ENCODE measurements at places on chromosomes 7 and 10. TPM values are rescaled to one million over a fixed set of nuclear protein-coding genes. Genes with fewer than 3 reads are reported as not detected.

- H3K27me3 ChIP-seq, result no peaks in the 10 kb centered on the region
- DNase-seq, result peak; percentile 53
- H3K4me1 ChIP-seq, result peaks cover 10% of the 10 kb centered on the region
Measured at GRCh38 chr10:14838582-14839304, 637 bp downstream of the HSPA14 start.

DNA sequence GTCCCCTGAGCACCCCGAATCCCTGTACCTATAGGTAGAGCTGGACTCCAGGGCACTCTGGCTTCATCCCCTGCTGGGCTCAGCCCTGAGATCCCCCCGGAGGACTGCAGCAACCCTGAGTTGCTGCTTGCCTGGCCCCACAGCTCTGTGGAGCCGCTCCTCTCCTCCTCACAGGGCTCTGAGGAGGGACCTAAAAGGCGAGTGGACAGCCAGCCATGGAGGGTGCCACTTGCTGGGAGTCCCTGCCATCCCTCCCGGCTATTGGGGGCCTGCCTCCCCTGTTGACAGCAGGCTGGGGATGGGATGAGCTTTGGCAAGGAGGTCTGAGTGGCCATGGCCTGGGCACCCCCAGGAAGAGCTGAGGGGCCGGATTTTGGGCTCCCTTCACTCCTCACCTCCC is 28.0 kb upstream of the RASGEF1A start:
- H3K36me3 ChIP-seq, result no peaks in the 10 kb centered on the region
- H3K4me3 ChIP-seq, result no peak overlapping the region
- no peaks in the 10 kb centered on the region for H3K27me3 ChIP-seq
- no peak for DNase-seq
- peaks cover 5% of the 10 kb centered on the region for H3K4me1 ChIP-seq

- no peaks in the 10 kb centered on the region for H3K36me3 ChIP-seq
- H3K4me3 ChIP-seq, result no peak overlapping the region
- H3K4me1 ChIP-seq, result no peaks in the 10 kb centered on the region
- no peak overlapping the region for H3K27ac ChIP-seq
- no peaks in the 10 kb centered on the region for H3K27me3 ChIP-seq
Measured at GRCh38 chr10:58782876-58783851, 270.5 kb downstream of the BICC1 start.

- no peaks in the 10 kb centered on the region for H3K4me1 ChIP-seq
- H3K4me3 ChIP-seq, result no peak overlapping the region
Measured at GRCh38 chr10:55369670-55370420, 568.8 kb upstream of the PCDH15 start.

GRCh38 chr7:148264933-148265557 is 325.5 kb upstream of the C7orf33 start:
- H3K4me1 ChIP-seq, result no peaks in the 10 kb centered on the region
- no peaks in the 10 kb centered on the region for H3K36me3 ChIP-seq
- DNase-seq, result no peak
- H3K27ac ChIP-seq, result no peak overlapping the region
- no peaks in the 10 kb centered on the region for H3K27me3 ChIP-seq

- H3K4me1 ChIP-seq, result no peaks in the 10 kb centered on the region
- DNase-seq, result no peak
- H3K4me3 ChIP-seq, result no peak overlapping the region
- H3K27me3 ChIP-seq, result no peaks in the 10 kb centered on the region
- no peaks in the 10 kb centered on the region for H3K36me3 ChIP-seq
- no peak overlapping the region for H3K27ac ChIP-seq
Measured at GRCh38 chr7:36784991-36785940, 61.0 kb upstream of the AOAH start.

DNA sequence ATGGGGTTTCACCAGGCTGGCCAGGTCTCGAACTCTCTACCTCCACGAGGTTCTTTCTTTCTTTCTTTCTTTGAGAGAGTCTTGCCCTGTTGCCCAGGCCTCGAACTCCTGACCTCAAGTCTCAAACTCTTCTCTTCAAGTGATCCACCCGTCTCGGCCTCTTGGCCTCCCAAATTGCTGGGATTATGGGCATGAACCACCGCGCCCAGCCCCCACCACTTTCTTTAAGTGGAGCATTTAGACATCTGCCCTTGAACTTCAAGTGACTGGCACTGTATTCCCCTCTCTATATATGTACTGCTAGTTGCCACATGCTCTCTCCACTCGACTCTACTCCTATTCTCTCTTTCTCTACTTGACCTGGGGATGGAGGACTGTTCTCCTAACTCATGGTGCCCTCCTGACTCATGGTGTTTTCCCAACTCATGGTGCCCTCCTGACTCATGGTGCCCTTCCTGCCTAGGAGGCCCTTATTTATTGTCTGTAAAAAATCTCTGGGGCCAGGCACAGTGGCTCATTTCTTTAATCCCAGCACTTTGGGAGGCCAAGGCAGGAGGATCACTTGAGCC is 19.3 kb upstream of the ACHE start:
- no peak overlapping the region for H3K4me3 ChIP-seq
- H3K36me3 ChIP-seq, result no peaks in the 10 kb centered on the region
- peaks cover 20% of the 10 kb centered on the region for H3K4me1 ChIP-seq
- DNase-seq, result no peak

DNA sequence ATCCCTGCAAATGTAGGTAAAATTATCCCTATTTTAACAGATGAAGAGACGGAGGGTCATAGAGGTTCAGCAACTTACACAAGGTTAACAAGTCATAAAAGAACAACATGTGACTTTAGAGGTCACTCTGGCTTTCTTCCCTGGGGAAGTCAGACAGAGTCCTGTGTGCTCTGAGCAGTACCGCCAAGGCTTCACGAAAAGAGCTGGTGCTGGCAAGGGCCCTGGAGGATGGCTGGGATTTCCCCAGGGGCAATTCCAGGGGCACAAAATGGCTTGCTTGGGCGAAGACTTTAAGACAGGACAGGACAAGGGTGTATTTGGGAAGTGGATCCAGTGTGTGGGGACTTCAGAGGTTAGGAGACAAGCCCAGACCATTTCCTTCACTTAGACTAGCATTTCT is 144.1 kb downstream of the PIP4K2A start:
- no peak overlapping the region for H3K4me3 ChIP-seq
- H3K27ac ChIP-seq, result no peak overlapping the region
- H3K27me3 ChIP-seq, result no peaks in the 10 kb centered on the region
- no peaks in the 10 kb centered on the region for H3K4me1 ChIP-seq
- H3K36me3 ChIP-seq, result peaks cover 5% of the 10 kb centered on the region
- no peak for DNase-seq

DNA sequence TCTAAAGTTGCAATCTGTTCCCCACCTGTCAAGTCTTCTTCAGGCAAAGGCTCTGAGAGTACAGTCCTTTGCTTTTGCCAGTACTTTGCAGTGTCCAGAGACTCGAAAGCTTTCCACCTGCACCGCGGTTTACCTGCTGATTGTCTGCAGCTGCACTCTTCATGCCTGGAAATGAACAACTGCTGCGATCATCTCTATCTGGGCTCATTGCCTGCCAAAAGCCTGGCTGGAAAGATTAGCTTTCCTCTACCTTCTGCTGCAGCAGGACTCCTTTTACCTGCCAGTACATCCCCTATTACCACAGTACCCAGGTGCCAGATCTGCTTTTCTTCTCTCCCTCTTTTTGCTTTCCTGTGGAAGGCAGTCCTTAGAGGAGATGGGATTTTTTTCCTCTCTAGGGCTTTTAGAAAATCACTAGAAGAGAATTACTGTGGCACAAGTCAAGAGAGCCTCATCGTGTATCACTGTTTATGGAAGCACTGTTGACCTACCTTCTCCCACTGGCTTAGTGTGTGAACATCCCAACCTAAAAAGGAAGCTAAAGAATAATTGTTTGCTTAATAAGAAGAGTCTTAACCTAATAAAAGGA is 2.2 kb downstream of the STRIP2 start:
- peaks cover 13% of the 10 kb centered on the region for H3K4me1 ChIP-seq
- no peak overlapping the region for H3K4me3 ChIP-seq
- H3K36me3 ChIP-seq, result no peaks in the 10 kb centered on the region
- no peaks in the 10 kb centered on the region for H3K27me3 ChIP-seq

DNA sequence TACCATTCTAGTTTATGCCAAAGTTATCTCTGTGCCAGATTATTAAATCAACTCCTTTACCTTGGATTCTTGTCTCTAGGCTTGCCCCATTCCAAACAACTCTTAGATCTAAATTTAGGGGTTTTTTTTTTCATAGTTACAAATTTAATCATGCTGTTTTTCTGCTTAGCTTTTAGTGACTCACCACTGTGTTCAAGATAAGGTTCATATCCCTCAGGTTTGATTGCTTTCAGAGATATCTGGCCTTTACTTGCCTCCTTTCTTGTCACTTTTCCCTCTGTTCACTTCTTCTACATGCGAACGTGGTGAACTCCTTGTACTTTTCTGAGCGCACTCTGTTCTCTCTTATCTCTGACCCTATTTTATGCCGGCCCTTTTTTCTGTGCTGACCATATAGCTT is 78.2 kb downstream of the VPS50 start:
- H3K4me3 ChIP-seq, result no peak overlapping the region
- H3K36me3 ChIP-seq, result no peaks in the 10 kb centered on the region
- no peak overlapping the region for H3K27ac ChIP-seq
- no peaks in the 10 kb centered on the region for H3K27me3 ChIP-seq

DNA sequence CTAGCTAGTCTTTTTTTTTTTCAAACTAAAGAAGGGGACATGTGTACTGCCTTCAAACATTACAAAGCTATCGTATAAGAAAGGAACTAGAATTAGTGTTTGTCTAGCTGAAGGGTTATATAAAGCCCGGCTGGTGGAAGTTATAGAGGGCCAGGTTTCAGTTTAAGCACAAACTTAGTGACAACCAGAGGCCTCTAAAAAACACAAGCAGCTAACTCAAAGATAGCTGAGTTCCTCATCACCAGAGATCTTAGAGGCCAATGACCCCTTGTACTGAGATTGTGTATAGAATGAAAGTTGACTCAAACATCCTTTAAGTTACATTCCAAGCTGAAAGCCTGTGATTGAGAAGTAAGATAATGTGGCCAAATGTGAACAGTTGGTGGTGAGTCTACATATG is 28.1 kb upstream of the SGMS1 start:
- H3K36me3 ChIP-seq, result no peaks in the 10 kb centered on the region
- peaks cover 13% of the 10 kb centered on the region for H3K4me1 ChIP-seq
- no peaks in the 10 kb centered on the region for H3K27me3 ChIP-seq
- no peak for DNase-seq

- DNase-seq, result no peak
- H3K36me3 ChIP-seq, result no peaks in the 10 kb centered on the region
- H3K27ac ChIP-seq, result no peak overlapping the region
- no peaks in the 10 kb centered on the region for H3K4me1 ChIP-seq
- H3K4me3 ChIP-seq, result no peak overlapping the region
Measured at GRCh38 chr10:58779594-58779993, 266.9 kb downstream of the BICC1 start.

DNA sequence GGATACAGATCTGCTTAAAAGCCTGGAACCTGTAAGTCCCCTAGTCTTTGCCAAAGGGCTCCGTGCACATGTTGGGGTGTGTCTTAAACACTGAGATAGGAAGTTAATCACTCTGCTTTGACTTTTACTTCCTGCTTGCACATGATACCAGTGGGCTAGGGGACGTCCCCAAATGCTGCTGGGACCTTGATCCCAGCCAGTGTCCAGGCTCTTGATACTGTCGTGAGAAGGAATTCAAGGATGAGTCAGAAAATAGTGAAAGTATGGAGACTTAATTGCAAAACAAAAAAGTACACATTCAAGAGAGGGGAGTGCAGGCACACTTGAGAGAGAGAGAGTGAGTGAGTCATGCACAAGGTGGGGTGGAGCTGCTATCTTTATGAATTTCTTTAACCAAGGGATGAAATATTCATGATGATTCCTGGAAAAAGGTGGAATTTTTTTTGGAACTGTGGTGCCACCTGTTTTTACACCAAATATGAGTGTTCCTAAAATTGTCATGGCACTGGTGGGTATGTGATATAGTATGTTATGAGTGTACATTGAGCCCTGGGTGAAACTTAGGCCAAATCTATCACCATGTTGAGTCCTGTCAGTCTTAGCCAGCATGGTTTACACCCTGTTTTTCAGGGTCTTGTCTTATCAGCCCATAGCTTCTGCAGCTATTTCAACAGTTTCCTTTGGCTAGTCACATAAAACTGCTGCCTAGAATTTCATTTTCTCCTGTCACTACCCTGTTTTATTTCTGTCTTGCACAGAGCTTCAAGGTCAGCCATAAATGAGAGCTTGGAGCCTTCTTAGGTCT is 88.3 kb upstream of the CYP26C1 start:
- H3K4me3 ChIP-seq, result no peak overlapping the region
- no peak overlapping the region for H3K27ac ChIP-seq
- H3K36me3 ChIP-seq, result no peaks in the 10 kb centered on the region
- peak; percentile 52 for DNase-seq
- no peaks in the 10 kb centered on the region for H3K27me3 ChIP-seq

DNA sequence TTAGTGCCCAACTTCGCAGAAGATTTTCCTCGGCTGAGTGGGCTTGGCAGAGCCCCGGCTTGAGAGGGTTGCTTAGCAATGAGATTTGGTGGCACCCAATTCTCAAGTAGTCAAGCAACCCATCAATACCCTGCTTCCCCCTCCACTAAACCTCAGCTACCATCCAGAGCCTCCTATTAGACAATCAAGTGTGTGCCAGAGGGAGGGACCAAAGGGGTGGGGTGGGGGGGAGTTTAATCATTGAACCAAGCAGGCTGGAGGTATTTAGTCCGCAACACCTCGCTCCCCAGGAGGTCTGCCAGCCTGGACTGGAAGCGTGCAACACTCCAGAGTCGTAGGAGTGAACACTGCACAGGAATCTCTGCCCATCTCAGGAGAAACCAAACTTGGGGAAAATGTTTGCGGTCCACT is at the start of gene HKDC1:
TSS of gene HKDC1 (plus strand) at position 292 of the 411 bp plus-strand sequence. CDS start at position 396, 104 bp downstream.
- peaks cover 2% of the 10 kb centered on the region for H3K27me3 ChIP-seq
- H3K4me1 ChIP-seq, result peaks cover 15% of the 10 kb centered on the region
- no peak within 1 kb of the TSS for H3K4me3 ChIP-seq

- DNase-seq, result no peak
- no peaks in the 10 kb centered on the region for H3K36me3 ChIP-seq
- H3K27me3 ChIP-seq, result no peaks in the 10 kb centered on the region
- H3K27ac ChIP-seq, result no peak overlapping the region
Measured at GRCh38 chr7:31022726-31023125, 29.4 kb upstream of the ADCYAP1R1 start.

- H3K4me1 ChIP-seq, result no peaks in the 10 kb centered on the region
- no peaks in the 10 kb centered on the region for H3K36me3 ChIP-seq
- no peak overlapping the region for H3K27ac ChIP-seq
- H3K4me3 ChIP-seq, result no peak overlapping the region
- no peaks in the 10 kb centered on the region for H3K27me3 ChIP-seq
Measured at GRCh38 chr7:104414216-104414615, 85.8 kb downstream of the LHFPL3 start.

- no peaks in the 10 kb centered on the region for H3K27me3 ChIP-seq
- H3K36me3 ChIP-seq, result peaks cover 3% of the 10 kb centered on the region
- H3K27ac ChIP-seq, result no peak overlapping the region
- peaks cover 11% of the 10 kb centered on the region for H3K4me1 ChIP-seq
Measured at GRCh38 chr10:63166742-63167258, 33.7 kb downstream of the NRBF2 start.

PLPP4 gene
- total RNA-seq, result 2.8 TPM

LAMB1 gene
- 63.1 TPM for total RNA-seq

CARD11 gene
- 1.3 TPM for total RNA-seq

CYP3A4 gene
- total RNA-seq, result 138 TPM

LIPJ gene
- not detected for total RNA-seq

SLC13A4 gene
- total RNA-seq, result 0.17 TPM

PAX2 gene
- not detected for total RNA-seq

AFAP1L2 gene
- 1.6 TPM for total RNA-seq

TUBAL3 gene
- total RNA-seq, result 0.75 TPM

NANOS1 gene
- 1.1 TPM for total RNA-seq
